ENCODE measurements at places on chromosomes 2 and 18. TPM values are rescaled to one million over a fixed set of nuclear protein-coding genes. Genes with fewer than 3 reads are reported as not detected.

The GNLY gene
- total RNA-seq = 0.42 TPM

The ST6GAL2 gene
- 0.80 TPM for total RNA-seq

The MPP4 gene
- total RNA-seq = 0.58 TPM

- no peak for DNase-seq
These were observed 211.0 kb downstream of the PIK3C3 start for GRCh38 chr18:42165922-42166513.

GRCh38 chr2:39696838-39697237 lies 31.1 kb downstream of the TMEM178A start:
- DNase-seq = no peak

DNA sequence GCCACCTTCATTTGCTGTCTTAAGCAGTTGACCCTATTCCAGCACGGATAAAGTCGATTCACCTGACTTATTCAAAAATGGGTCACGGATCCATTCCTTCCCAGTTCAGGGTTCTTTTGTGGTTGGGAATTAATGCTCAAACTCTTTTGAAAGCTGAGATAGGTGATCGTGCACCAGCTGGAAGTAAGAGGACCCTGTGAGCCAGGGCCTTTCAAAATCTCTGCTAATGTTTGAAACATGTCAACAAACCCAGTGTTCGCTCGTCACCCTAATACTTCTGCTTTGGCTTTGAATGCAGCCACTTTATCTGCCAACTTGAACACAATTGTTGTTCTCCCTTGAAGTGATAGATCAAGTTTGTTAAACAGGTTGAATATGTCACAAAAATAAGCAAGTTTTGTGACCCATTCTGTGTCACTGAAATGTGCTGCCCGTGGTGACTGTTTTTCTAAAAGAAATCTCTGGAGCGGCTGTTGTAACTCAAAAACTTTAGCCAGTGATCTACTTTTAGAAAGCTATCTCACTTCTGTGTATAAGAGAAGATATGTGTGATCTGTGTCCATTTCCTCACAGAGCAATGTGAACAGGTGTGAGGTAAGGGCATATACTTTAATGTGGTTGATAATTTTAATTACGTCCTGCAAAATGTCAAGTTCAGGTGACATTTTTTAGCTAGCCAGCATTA lies 16.9 kb downstream of the HAT1 start:
- no peak for DNase-seq

DNA sequence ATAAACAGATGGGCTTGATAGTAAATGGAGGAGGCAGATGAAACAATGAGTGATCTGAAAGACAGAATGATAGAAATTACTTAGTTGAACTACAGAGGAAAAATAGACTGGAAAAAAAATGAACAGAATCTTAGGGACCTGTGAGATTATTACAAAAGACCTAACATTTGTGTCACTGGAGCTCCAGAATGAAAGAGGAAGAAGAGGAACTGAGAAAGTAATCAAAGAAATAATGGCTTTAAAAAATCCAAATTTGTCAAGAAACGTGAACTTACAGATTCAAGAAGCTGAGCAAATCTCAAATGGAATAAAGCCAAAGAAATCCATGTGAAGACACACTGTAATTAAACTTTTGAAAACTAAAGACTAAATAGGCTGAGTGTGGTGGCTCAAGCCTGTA lies 28.3 kb downstream of the EVA1A start:
- DNase-seq = no peak

DNA sequence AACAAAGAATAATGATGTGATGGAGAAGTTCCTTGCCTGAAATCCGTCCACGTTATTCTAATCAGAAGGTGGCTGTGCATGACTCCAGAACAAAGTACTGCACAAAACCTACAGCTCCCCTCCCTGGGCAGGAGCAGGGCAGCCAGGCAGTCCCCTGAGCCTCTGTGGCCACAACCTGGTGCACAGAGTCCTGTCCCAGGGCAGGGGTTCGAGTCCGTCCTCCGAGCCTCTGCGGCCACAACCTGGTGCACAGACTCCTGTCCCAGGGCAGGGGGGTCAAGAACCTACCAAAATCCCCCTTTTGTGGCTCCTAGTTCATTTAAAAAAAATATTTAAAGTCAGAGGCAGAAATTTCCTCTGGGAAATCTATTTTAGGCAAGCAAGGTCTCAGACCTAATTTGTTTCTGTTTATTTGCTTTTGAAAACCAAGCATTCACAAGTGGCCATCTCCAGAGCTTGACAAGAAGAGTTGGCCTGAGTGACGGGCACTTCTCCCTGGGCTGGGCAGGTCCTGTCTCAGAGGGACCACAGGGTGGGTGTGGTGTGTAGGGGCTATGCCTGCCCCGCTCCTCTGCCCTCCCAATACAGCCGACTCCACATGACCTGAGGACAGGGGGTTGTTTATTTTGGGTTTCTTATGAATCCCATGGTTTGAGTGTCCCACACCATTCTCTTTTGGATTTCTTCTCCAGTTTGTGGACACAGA lies 255.9 kb upstream of the PXDN start:
- DNase-seq = peak; percentile 68

DNA sequence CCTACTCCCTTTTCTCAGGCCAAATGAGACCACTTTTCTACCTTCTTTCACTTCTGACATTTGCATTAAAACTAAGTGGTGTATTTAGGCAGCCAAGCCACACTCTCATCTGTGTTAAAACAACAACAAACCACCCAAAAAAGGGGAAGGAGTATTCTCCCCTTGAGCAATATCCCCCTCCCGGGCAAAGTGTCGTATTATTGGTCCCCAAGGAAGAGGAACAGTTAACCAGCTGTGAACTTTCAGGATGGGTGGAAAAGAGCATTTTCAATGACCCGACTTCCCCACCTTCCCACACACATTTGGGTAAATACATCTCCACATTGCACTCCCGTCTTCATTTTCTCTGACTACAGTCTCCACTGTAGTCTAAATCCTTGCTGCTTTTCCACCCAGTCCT lies 44.3 kb downstream of the FEZ2 start:
- DNase-seq = no peak

DNA sequence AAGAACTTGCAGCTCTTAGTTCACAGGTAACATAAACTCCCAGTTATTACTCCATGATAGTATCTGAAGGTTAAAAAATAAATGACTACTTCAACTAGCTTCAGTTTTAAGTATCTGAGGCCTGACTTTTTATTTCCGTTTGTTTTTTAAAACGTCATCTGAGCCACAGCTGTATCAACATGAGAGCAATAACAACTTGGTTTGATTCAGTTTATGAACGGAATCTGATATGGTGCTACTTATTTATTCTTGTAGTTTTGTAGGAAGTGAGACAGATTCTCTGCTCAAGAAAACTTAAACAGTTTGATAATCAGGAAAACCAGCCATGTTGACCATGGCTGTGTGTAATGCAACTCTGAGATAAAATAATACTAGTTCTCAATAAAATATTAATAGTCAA lies 34.9 kb downstream of the NAB1 start:
- DNase-seq = no peak

DNA sequence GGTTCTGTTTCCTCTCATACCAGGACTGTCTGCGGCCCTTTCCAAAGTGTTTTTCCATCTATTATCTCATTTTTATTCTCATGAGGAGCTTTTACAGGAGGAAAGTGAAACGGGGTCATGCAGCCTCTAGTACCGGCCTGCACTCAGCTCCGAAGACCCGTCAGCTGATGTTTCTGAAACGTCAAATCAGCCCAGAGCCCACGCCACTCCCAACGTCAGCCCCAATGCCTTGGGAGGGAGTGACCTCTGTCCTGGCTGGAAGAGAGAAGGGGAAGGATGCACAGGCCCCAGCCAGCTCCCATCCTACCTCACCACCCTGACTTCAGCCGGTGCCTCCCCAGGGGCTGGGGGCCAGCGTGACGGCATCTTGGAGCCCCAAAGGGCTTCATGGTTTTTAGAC lies 58.5 kb downstream of the ADCY3 start:
- no peak for DNase-seq

- no peak for DNase-seq
These were observed 55.7 kb upstream of the SLC39A10 start for GRCh38 chr2:195601361-195601760.

DNA sequence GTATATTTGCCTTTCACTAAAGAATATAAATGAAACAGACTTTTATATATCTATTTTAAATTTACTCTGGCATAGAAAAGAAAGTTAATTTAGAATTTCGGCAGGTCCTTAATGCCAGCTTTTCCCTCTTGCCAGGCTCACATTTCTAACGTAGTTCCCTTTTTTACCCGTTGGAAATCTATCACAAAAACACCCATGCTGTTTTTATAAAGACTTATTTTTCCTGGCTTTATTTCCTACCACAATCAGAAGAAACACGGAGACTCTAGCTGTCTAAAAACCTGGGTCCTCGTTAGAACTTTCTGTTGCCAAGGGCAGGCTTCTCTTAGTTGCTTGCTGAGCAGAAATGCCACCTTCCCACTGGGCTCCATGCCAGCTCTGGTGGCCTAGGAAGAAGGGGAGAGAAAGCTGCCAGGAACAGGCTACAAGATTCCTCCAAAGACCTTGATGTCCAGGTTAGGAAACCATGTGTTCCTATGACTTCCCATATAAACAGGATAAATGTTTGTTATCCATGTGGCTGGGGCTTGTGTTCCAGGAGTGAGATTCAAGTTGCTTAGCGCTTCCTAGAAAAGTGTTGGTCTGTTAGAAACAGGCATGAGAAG lies 17.8 kb upstream of the TMEM18 start:
- peak; percentile 85 for DNase-seq

GRCh38 chr2:172207911-172208310 lies 105.2 kb upstream of the DLX2 start:
- DNase-seq = no peak

- no peak for DNase-seq
These were observed 11.2 kb upstream of the SERPINB7 start for GRCh38 chr18:63763831-63764600.

DNA sequence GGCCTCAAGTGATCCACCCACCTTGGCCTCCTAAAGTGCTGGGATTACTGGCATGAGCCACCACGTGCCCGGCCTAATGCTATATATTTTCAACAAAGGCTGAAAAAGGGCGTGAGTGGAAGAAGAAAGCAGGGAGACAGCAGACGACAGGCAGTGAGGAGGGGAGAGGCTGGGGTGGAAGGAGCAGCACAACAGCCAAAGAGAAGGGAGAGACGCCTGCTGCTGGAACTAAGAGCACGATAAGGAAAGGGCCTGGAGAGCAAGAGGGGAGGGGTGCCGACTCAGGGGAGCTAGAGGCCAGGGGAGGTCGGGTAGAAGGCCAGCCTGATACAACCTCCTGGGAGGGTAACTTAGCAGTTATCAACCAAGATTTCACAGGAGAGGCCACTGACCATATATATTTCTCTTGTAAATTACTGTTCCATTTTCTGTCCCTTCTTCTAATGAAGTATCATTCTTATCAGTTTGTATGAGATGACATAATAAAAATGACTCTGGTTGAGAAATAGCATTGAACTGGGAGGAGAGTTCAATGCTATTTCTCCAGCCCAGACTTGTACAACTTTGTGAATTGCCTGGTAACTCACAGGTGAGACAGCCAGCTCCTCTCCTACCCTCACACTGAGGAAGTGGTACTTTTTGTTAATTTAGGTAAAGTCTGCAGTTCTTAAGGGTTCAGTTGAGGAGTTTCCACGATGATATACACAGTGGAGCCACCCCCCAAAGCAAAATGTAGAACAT lies 5.8 kb upstream of the RNU4ATAC start:
- no peak for DNase-seq

DNA sequence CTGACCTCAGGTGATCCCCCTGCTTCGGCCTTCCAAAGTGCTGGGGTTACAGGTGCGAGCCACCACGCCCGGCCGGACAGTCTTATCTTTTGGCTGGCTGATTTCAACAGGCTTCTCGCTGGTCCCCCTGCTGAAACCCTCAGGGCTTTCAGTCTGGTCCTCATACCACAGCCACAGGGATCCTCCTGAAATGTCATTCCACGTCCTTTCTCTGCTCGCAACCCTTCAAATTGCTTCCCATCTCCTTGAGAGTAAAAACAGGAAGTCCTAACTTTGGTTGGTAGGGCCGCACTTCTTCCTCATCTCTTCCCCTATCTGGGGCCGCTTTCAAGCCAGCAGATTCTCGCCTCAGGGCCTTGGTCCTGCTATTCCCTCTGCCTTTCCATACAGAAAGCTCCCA lies 1.4 kb upstream of the CAB39 start:
- peak; percentile 83 for DNase-seq

DNA sequence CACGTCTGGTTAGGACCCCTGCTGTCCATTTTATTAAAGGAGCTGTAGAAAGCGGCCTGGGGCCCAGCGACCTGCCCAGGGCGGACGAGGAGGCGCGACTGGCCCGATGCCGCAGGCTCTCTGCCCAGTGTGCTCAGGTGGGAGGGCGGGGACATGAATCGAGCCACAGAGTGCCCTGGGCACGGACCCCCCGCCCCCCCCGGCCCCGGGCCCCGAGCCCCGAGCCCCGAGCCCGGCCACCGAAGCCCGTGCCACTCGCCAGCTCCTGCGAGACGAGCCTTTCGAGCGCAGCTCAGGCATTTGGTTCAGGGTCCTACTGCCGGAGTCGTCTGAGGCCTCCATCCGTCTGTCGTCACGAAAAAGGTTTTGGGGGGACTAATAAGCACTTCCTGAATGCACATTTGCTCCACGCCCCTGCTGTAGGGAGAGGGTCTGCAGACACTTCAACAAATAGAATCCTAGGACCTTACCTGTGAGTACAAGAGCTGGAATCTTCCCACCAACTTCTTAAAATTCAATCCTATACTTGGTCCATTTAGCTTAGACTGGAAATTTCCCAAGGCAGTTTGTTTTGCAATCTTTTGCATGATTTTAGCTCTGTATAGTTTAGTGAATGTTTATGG lies 602 bp upstream of the ADAM17 start:
- no peak for DNase-seq

GRCh38 chr2:9029721-9030120 lies 26.2 kb upstream of the MBOAT2 start:
- no peak for DNase-seq

- DNase-seq = no peak
These were observed 181.9 kb upstream of the MEIS1 start for GRCh38 chr2:66253066-66253465.

GRCh38 chr2:207733597-207734240 lies 22.3 kb downstream of the CCNYL1 start:
- no peak for DNase-seq

DNA sequence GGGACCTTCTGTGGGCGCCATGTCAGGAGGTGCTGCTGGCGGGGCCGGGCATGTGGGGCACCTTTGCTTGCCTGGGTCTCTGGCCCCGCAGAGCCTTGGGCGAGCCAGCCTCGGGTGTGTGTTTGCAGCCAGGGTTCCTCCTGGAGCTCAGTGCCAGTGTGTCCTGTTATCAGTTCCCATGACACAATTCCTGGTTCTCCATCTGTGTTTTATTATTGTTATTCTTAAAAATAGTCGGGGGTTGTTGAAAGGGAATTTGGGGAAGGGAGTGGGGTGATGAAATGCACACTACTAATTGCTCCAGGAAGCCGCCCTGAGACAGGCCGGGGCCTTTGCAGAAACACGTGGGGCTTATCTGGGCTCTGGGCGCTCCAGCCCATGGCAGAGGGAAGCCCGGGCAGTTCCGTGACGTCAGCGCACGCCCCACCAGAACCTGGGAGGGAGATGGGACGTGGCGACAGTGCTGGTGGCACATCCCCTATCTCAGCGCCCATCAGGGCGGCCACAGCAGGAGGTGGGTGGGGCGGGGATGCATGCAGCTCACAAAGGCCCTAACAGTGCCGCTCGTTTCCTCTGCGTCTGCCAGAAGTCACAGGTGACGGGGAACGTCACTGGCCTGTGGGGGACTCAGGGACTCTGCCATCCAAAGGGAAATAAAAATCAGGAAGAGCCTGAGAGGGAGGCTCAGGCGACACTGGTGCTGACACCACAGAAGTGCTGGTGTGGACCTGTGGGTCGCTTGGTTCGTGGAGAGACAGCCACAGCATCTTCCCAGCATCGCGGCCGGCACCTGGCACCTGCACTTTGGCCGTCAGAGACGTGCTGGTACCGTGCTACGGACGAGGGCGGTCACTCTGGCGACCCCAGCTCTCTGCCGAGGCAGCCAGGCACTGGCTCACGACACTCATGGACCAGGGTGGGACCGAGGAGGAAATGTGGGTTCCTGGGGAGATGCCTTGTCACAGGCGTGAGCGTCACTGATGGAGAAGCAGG lies 131.0 kb downstream of the NFATC1 start:
- DNase-seq = peak; percentile 88

All from lower leg skin (tissue), 4 donors.